ENCODE measurements at places on chromosomes 1 and 21. TPM values are rescaled to one million over a fixed set of nuclear protein-coding genes. Genes with fewer than 3 reads are reported as not detected.

Gene LDLRAD1
- total RNA-seq: not detected

Gene LINGO4
- not detected for total RNA-seq

Gene FOXE3
- total RNA-seq: not detected

Gene FNDC10
- total RNA-seq: 4.0 TPM

Gene AKR7A3
- 0.17 TPM for total RNA-seq

Gene LCE1D
- total RNA-seq: not detected

DNA sequence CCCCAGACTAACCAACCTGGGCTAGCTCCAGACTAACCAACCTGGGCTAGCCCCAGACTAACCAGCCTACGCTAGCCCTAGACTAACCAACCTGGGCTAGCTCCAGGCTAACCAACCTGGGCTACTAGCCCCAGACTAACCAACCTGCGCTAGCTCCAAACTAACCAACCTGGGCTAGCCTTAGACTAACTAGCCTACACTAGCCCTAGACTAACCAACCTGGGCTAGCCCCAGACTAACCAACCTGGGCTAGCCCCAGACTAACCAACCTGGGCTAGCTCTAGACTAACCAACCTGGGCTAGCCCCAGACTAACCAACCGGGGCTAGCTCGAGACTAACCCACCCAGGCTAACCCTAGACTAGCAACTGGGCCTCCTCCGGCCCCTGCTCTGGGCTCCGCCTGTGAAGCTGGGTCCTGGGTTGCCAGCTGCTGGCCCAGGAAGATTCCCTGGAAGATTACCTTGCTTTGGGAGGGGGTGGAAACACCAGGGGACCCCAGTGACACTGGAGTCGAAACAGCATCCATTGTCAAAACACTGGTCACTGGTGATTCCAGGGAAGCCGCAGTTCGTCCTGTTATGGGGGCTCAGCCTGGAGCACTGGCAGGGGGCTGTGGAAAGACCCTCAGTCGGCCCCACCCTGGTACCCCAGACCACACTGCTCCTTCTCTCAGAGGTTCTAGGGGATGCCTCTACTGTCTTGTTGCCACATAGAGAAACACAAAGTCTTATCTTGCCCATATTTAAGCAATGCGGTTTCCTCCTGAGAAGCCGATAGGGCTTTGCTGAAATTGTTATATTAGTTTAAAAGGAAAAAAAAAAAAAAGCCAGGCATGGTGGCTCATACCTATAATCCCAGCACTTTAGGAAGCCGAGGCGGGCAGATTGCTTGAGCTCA lies 1.1 kb downstream of the TFF2 start:
- DNase-seq: no peak

DNA sequence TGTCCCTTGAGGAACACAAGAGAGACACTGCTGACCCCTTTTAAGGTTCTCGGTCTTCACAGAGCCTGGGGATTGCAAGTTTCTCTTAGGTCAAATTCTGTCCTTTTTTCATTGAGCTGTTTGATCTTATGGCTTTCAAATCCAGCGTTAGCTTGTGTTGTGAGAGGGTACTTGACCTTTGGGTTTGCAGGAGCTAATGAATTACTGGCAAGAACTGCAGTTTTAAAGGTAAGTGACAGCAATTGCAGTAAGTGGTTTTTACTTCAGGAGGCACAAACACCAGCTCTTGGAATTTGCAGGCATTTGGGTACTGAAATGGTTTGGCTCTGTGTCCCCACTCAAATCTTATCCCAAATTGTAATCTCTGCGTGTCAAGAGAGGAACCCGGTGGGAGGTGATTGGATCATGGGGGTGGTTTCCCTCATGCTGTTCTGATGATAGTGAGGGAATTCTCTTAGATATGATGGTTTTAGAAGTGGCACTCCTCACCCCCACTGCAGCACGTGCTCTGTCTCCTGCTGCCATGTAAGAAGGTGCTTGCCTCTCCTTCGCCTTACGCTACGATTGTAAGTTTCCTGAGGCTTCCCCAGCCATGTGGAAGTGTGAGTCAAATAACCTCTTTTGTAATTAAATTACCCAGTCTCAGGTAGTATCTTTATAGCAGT lies 134.5 kb upstream of the LYPLAL1 start:
- DNase-seq: no peak

DNA sequence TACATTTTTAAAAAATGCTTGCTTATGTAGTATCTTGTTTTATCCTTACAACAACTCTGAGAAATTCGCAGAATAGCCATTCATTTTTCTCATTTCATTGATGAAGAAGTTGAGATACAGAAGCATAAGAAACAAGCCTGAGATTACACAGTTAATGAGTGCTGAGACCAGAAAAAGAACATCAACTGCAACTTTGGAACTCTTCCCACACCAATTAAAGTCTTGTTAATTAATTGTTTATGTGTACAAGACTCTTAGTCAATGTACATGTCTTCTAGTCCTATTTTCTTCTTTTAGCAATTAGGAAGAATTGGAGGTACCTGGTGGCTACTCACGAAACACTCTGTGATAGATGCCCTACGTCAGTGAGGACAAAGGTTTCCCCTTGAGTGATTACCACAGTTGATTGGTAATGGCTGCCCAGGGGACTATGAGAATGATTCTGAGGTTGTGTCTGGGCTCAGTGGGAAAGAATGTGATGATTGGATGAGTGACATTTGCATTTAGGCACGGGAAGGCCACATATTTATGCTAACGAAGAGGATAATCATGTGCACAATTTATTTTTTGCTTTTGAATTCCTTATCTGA lies 187.4 kb upstream of the KCNK2 start:
- DNase-seq: no peak

- DNase-seq: no peak
These were observed 145.5 kb upstream of the SERTAD4 start for GRCh38 chr1:210087058-210087457.

GRCh38 chr1:186878356-186878755 lies 49.6 kb downstream of the PLA2G4A start:
- DNase-seq: no peak

DNA sequence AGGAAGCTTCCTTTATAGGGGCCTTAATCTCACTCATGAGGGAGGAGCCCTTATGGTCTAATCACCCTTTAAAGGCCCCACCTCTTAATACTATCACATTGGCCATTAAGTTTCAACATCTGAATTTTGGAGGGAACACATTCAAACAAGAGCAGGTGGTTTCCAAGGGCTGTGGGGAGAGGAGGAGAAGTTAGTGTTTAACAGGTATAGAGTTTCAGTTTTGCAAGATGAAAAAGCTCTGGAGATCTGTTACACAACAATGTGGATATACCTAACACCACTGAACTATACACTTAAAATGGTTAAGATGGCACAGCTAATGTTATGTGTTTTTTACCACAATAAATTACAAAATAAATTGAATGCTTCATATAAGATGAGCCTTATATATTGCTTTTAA lies 113.4 kb upstream of the DNAH14 start:
- DNase-seq: no peak

- no peak for DNase-seq
These were observed 171.4 kb upstream of the SNX7 start for GRCh38 chr1:98490099-98490498.

DNA sequence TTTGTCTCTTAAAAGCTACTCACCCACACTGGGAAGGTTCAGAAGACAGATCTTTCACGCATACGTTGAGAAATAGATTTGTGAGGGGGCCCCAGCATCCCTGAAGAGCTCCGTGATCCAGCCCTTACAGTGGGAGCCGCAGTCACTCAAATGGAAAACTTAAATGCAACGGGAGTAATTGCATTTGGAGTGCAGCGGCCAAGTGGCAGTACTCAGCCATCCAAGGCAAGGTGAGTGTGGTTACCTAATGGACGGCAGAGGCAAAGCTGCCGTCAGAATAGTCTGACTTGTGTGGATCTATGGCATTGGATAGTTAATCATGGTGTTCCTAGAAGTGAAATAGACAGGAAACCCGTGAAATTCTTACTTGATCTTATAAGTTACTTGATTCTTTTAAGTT lies 5.1 kb downstream of the SPSB1 start:
- DNase-seq: no peak

DNA sequence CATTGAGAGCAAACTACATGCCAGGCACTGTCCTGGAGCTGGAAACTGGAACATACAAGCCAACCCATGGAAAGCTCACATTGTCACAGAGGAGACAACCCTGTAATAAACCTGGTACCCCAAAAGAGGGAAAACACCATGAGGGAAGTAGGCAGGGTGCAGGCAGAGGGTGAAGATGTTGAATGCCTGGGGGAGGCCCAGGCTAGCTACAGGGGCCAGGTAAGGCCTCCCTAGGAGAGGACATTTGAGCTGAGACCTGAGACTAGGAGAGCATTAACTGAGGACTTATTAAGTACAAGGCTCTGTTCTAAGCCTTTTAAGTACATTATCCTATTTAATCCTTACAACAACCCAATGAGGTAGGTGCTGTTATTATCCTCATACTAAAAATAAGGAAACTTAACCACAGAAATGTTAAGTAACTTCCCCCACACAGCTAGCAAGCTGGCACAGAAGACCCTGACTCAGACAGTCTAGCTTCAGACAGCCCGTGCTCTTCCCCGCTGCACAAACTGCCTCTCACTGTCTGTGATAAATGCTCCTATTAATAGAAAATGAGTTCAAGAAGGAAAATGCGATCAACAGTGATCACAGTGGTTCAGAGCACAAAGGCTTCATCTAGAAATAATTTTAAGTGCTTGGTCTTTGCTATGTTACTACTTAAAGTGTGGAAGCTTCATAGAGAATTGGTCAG lies 41.8 kb downstream of the ZNF281 start:
- peak; percentile 81 for DNase-seq

- no peak for DNase-seq
These were observed 51.9 kb downstream of the SPSB1 start for GRCh38 chr1:9344426-9345200.

DNA sequence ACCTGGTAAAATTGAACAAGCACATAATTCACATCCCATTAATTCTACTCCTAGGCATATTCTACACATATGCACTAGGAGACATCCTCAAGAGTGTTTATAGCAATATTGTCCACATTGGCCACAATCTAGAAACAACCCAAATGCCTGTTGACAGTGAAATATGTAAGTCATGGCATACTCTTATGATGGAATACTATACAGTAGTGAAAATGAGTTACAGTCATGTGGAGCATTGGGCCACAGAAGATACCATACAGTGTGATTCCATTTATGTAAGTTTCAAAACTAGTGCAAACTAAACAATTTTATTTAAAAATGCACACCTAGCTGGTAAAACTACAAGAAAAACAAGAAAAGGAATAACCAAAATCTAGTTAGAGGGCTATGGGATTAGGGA lies 19.1 kb downstream of the CHIT1 start:
- no peak for DNase-seq

DNA sequence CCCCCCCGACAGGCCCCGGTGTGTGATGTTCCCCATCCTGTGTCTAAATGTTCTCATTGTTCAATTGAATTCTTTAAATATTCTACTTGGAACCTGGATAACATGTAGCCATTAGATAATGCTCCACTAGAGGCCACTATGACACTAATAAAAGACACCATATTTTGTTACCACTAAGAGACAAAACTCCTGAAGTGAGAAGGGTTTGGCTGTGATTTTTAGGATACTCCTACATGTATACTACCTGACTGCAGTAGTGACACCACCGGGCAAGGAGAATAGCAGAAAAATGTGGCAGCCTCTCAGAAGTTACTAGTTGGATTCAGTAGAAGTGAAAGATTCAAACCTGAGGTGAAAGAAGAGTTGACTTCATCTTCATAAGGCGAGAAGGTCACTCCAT lies 36.0 kb downstream of the F5 start:
- DNase-seq: peak; percentile 41
